ENCODE measurements at places on chromosomes 5 and 9.
A peak's percentile ranks its signal among the peaks of the same experiment; 100 is the strongest.

GRCh38 chr5:137236849-137237507 lies 262.1 kb downstream of the SPOCK1 start:
- no peak for DNase-seq

DNA sequence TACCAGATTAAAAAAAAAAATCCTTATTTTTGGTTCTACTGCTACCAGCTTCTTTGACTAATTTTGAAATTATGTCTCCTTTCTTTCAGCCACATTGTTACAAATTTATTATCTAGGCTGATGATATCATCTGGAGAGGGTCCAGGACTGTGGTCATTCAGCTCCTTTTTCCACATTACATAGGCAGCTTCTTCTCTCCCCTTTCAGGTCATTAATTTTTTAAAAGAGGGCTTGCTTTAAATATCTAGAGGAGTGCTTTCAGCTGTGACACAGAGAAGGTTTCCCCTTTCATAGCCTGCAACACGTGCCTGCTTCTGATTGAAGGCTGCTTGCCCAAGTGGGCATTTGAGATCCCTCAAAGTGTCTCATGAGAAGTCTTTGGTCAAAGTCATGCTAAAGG lies 155.7 kb upstream of the PAPPA start:
- no peak for DNase-seq

GRCh38 chr9:114327749-114328148 lies 1.9 kb upstream of the ORM2 start:
- no peak for DNase-seq

DNA sequence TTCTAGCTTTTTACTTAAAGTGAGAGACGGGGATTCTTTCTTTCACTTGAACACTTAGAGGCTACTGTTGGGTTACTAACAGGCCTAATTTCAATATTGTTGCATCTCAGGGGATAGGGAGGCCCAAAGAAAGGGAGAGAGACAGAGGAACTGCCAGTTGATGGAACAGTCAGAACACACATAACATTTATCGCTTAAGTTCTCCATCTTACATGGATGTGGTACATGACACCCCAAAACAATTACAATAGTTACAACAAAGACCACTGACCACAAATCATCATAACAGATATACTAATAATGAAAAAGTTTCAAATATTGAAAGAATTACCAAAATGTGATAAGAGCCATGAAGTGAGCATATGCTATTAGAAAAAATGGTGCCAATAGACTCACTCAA lies 4.3 kb upstream of the RIC1 start:
- peak; percentile 81 for DNase-seq

- no peak for DNase-seq
Measured at GRCh38 chr5:161332343-161332742, 214.2 kb downstream of the GABRB2 start.

GRCh38 chr9:120889606-120890271 lies 12.8 kb upstream of the PHF19 start:
- no peak for DNase-seq

DNA sequence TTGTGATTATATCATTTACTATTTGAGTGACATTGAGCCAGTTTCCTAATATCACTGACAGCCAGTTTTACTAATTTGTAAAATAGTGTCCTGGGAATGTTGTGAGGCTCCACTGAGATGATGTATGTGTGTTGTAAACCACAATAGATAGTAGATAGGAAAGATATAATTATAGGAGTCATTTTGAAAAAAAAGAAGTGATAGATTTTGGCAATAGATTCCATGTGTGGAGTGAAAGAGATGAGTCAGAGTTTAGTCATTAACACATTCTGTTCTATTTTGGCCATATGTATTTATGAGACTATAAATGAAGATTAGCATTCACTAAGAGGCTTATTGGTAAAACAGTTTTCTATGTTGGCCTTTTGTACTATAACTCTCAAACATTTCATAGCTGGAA lies 388.2 kb downstream of the FAM170A start:
- no peak for DNase-seq

DNA sequence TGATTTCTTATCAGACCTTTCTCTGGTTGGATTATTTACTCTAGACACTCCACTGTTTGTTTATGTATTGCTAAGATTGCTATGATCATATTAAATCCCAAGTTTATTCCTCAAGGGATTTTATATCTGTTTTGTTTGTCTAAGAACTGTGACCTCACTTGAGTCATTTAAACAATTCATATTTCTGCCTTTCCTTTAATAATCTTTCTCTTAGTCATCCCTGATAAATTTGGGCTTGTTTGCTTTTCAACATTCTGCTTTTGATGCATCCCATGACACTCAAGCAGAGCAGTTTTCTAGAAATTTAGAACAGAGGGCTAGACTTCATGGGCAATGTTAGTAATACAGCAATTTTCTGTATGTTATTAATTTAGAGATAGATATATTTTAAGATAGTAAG lies 231.6 kb upstream of the TNC start:
- DNase-seq = no peak

DNA sequence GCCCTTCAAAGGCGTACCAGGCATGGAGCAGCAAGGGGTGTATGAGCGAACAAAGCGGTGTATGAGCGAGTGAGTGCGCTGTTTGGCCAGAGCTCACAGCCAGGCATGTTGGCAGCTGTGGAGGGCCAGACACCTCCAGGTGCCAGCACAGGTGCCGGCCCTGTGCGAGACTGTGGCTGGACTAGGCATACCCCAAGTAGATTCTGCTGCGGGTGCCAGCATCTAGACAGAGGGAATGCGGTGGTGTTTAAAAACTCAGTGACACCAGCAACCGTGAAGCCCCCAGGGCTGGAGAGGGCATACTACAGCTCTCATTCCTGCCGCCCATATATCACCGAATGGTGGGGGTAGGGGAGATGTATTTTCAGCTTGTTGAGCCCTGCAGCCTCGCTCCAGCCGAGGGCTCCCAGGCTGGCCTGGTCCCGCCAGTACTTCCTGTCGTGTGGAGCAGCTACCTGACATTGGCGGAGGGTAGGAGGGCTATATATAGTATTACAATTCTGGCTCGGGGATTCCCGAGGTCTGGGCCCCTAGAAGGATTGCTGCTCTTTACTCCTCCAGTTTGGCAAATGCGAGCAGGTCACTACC lies 1829.6 kb upstream of the NUDT12 start:
- no peak for DNase-seq

DNA sequence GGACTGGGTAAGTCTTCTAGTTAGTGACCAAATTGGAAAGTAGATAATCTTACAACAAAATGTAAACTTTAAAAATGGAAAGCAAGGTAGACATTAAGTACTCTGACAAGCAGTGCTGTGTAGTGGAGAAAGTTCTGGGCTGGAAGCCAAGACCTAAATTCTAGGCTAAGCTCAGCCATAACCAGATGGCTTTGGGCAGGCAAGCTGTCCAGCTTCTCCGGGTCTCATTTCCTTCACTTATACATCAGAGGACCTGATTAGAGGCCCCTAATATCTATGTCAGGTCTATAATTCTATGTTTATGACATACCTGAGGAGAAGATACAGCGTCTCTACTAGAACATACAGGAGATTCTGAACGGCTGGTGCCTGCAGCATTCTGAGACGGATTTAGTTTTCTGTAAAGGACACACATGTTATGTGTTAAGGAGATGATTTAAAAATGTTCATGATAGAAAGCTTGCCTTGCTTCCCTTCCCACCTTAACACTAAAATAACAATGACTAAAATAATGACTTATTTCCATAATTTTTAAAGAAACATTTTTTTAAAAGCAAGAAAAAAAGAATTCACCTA lies 61.2 kb downstream of the ELL2 start:
- no peak for DNase-seq

- no peak for DNase-seq
Measured at GRCh38 chr5:82218374-82219156, 59.6 kb downstream of the RPS23 start.

DNA sequence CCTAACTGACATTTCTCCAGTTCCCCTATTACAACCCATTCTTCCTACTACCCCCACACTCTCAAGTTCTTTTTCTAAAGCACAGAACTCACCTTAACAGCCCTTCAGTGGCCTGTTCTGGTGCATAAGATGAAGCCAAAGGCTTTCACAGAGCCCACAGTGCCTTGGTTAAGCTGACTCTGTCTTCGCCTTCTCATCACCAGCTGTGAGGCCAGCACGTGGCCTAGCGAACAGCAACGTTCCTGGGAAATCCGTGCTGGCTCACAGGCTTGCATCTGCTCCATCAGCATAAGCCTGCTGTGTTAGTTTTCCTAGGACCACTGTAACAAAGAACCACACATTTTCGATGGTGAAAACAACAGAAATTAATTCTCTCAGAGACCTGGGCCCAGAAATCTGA lies 67.9 kb upstream of the LPAR1 start:
- no peak for DNase-seq

- DNase-seq = peak; percentile 28
Measured at GRCh38 chr9:127854184-127854806, at the start of gene ENG. TSS of gene ENG (minus strand) at chr9:127854658. CDS start at chr9:127854355, 303 bp downstream.

DNA sequence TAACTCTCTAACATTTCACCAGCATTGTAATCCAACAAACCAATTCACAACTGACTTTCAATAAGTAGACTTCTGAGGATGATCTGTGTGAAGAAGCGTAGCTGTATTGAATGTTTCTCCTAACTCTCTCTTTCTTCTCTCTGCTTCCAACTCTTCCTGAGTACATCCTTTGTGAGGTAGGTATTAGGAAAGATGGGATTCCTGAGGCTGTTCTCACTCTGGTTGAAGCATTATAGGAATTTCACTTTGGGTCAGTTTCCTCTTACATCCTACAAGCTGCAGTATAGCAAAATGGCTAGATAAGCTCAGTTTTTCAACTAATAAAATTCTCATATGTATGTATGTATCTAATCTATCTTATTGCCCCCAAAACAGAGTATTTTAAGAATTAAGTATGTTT lies 702.8 kb downstream of the CETN3 start:
- no peak for DNase-seq

DNA sequence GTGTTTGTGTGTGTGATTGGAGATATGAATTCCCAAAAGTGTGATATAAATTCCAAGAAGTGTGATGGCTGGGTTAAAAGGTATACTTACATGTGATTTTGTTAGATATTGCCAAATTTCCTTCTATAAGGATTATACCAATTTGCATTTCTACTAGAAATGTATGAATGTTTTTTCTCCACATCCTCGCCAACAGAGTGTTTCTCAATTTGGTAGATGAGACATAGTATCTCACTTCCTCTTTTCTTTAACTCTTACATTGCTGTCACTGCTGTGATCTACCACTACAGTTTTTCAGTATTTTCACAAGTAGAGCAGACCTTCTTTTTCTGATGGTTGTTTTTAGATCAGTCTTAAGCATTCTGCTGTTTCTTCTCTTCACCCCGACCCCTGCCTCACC lies 111.3 kb downstream of the FER start:
- DNase-seq = no peak

DNA sequence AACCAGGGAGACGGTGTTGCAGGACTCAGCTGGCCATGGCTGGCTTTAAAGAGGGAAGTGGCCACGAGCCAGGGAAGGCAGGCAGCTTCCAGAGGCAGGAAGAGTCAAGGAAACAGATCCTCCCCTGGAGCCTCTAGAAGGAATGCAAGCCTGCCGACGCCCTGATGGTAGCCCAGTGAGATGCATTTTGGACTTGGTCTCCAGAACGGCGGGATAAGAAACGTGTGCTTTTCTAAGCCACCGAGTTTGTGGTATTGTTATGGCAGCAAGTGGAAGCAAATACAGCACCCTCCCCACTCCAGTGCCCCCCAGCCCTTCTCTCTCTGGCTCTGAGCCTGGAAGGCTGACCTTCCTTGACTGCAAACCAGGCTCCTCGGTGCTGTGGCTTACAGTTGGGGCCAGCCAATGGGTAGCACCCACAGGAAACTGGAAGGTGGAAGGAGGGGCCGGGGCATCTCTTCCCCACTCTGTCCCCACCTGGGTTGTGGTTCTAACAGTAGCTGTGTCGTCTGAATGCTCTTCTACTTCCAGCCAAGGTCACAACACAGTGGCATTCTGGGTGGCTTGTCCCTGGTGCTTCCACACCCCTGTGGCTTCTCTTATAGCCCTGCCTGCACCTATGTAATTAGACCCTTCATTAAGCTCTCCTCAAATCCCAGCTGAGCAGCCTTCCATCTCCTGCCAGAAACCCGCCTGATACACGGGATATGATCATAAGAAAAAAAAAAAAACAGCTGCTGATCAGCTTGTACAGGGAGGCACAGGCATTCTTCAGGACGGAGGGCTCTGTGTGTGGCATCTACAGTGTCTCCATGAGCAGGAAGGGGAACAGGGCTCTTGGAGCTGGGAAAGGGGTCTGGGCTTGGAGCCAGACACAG lies 29.9 kb upstream of the UNC5A start:
- no peak for DNase-seq

- DNase-seq = no peak
Measured at GRCh38 chr5:96658272-96658671, 3.9 kb upstream of the CAST start.

DNA sequence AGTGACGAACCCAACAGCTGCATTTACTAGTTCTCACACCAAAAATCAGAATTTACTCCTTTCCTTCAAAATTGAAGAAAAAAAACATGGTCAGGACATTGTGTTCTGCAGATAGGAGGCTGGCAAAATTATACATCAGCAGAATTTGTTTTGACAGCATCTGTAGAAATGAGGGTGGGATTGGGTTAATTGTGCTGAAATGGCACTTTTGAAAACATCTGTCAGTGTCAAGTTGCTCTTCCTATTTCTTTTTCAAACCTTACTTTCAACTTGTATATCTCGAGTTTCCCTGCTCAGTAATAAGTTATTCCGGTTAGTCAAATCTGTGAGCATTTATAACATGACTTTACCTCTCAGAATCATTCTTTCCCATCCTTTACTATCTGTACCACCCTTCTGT lies 19.8 kb downstream of the WDR36 start:
- no peak for DNase-seq

DNA sequence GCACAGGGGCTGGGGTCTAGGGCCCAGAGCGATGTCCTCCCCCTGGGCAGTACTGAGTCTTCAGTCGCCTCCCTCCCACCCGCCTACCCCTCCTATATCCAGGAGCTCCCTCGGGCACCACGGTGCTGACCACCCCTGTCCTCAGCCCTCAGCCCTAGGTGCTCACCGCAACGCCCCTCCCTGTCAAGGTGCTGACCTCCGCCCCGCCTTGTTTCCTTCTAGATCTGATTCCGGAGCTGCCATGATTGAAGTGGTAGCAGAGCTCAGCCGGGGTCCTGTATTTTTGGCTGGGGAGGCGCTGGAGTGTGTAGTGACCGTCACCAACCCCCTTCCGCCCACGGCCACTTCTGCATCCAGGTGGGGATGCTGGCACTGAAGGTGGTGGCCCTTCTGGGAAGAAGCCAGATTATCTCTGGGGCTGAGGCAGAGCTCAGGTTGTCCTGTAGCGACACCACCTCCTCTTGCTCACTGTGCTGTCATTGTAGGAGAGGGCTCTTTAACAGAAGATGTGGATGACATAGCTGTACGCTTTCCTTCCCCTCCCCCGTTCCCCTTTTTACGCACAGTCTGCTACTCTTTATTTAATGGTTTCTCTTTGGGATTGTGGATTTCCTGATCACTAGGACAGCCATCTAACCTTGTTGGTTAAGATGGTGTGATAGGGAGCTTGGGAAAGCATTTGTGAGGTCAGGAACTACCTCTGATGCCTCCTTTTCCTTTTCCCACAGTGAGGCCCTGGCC lies 598 bp downstream of the RGP1 start:
- peak; percentile 58 for DNase-seq

- DNase-seq = no peak
Measured at GRCh38 chr5:125510651-125511050, 764.2 kb upstream of the ZNF608 start.

GRCh38 chr9:116605904-116606341 lies 81.2 kb upstream of the TRIM32 start:
- no peak for DNase-seq

GRCh38 chr9:123724211-123724796 lies 205.6 kb downstream of the DENND1A start:
- DNase-seq = no peak

Measured in activated CD4-positive, alpha-beta T cell treated with anti-CD3 and anti-CD28 coated beads, Interleukin-10, Interleukin-2, amounts not matched to agents 100 ng/mL and 50 ng/mL, durations not matched to agents 16 hours and 8 hours (primary cell).